ENCODE measurements at places on chromosomes 7 and 10.

DNA sequence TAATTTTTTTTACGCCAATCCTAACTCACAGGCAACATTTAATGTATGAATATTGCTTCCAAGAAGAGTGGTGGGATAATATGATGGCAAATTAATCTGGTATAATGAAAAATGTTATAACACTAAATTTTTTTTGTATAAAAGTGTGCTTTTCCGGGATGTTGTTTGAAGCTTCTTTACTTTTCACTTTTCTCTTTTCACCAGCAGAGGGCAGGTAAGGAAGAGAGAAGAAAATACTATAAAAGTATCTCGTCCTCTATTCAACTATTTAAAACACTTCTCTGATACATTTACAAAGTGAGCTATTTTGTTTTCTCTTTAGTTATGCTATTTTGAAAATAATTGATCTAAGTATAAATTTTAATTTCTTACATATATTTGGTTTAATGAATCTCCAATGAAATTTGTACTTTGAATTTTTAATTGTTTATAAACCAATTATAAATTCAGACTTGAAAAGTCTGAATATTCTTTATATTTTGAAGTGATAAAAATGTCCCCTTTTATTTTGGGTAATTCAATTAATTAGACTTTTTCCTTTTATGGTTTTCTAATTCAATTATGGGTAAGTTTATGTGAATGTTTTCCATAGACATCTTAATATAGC lies 20.7 kb upstream of the CFTR start:
- no peak for DNase-seq

DNA sequence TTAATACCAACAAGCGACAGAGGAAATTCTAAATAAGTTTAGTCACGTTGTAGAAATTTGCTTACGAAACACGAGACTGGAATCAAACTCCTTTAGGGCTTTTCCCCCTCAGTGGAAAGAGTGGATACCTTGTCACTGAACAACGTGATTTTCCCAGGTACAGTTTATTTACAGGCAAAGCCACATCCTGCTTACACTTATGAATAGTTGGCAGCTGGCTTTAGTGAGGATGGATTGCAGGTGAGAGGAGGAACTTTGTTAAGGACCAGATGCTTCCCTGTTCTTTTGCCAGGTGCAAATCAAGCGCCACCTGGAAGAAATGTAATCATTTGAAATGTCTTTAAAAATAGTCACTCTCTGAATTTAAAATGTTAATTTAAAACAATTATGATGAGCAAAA lies 282.4 kb downstream of the ADARB2 start:
- no peak for DNase-seq

DNA sequence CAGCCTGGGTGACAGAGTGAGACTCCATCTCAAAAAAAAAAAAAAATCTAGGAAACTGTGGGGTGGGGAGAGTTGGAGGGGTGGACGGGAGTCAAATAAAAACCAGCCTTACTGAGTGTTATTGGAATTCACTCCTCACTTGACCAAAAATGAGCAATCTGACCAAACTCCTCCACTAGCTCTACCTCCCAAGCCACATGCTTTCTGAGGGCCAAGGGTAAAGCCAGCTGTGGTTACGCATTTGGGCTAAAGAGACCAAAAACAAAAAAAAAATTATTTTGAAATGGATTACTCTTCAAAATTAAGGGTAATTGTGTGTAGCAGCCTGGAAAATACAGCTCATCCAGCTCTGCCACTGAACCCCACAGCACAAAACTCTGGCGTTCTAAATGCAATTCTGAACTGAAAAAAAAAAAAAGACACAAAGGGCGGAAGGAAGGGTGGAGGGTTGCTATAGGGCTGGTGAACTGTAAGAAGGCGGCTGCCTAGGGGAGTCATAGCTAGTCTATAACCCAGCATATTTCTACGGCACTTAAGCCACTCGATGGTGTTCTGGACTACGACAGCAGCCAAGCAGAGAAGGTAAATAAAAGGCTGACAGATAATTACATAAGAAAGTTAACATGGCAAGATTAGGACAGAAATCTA lies 7.8 kb downstream of the ELMO1 start:
- DNase-seq: peak; percentile 4

DNA sequence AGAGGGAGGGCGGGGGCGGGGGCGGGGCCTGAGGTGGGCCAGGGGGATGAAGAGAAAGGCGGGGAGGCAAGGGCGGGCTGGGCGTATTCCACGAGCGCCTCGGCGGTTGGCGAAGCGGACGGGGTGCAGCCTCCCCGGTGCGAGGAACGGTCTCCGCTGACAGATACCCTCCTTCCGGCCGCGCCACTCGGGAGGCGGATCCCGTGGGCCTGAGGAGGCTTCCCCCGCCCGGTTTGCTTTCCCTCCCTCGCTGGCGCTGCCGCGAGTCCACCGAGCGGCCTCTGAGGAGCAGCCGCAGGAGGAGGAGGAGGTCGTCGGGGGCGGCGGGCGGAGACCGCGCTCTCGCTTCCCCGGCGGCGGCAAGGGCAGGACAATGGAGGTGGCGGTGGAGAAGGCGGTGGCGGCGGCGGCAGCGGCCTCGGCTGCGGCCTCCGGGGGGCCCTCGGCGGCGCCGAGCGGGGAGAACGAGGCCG lies at the start of gene TRIM24:
Gene TRIM24, plus strand, starts transcription at position 84 of the 473 bp plus-strand sequence. Its CDS starts 290 bp downstream, at position 374.
- DNase-seq: no peak

DNA sequence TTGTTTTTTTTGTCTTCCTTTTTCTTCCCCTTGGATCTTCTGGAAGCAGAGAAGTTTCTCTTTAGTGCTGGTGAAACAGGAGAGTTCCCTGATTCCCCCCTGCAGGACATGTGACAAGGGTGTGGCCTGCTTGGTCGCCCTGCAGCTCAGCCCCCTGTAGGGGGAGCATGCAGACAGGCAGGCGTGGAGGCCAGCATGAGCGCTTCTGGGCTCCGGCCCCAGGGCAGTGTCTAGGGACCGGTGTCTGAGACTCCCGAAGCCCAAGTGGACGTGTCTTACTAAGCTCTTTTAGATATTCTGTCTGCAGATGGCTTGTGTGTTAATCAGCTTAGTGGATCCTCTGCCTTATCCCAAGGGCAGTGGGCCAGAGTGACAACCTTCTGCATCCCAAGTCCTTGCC lies 26.1 kb downstream of the PRSS58 start:
- DNase-seq: no peak

GRCh38 chr10:13956826-13957225 lies 370.1 kb downstream of the PRPF18 start:
- no peak for DNase-seq

- DNase-seq: no peak
Measured at GRCh38 chr7:15131661-15132060, 229.1 kb upstream of the DGKB start.

DNA sequence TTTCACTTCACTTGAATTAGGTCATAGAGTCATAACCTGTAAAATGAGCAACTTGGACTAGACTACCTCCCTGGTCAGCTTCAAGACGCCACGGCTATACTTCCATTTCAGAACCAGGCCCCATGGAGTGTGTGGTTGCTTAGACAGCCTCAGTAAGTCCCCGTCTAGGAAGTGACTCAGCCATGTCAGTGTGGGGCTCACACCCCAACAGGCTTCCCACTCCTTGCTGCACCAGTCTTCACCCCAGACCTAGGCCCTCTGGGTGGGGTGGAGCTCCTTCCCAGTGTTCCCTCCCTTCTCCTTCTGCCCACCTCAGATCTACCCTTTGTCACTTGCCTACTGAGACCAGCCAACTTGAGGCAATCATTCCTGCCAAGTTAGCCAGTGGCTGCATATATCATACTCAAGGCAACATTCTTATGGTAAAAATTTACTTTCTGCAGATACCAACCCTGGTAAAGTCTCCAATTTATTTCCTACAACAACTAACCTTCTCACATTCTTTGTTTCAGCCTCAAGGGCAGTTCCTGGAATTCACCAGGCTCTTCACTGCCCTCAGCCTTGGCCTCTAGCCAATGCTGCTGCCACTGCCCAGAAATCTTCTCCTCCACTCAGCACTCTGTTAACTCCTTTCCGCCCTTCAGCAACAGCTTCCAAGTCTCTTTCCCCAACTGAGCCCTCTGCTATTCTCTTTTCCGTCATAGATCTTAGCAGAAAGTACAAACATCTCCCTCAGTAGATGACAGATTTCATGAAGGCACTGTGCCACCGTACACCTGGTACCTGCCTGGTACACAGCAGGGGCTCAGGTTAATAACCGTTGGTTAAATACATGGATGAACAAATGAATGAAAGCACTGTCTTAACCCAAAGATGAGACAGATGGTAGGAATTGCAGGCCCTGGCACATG lies 31.3 kb upstream of the ZNRF2 start:
- DNase-seq: no peak

DNA sequence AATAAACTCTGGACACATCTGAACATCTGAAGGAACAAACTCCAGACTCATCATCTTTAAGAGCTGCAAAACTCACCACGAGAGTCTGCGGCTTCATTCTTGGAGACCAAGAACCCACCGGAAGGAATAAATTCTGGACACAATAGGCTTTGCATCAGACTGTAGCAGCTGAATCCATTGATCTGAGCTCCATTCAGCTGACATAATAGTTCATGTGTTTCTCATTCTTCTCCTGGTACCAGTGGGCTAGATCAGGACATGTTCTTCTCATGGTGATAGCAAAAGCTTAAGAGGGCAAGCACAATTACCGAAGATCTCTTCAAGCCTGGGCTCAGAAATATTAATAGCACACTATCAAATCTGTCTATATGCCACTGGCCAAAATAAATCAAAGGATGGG lies 20.5 kb upstream of the GNAI1 start:
- no peak for DNase-seq

DNA sequence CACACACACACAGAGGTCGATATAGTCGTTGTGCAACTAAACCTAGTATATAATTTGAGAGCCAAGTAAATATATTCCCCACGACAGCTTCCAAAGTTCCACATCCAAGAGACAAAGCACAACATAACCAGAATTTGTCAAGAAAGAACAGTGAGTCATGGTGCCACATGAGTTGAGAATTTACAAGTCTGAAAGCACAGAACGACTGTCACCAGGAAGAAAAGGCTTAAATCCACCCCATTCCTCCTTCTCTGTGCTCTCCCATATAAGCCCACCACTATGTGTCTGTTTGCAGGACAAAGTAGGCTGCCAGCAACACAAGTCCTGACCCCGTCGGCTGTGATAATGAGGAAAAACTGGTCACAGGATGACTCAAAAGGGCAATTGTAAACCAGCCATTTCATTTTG lies 32.8 kb downstream of the GSAP start:
- DNase-seq: no peak

DNA sequence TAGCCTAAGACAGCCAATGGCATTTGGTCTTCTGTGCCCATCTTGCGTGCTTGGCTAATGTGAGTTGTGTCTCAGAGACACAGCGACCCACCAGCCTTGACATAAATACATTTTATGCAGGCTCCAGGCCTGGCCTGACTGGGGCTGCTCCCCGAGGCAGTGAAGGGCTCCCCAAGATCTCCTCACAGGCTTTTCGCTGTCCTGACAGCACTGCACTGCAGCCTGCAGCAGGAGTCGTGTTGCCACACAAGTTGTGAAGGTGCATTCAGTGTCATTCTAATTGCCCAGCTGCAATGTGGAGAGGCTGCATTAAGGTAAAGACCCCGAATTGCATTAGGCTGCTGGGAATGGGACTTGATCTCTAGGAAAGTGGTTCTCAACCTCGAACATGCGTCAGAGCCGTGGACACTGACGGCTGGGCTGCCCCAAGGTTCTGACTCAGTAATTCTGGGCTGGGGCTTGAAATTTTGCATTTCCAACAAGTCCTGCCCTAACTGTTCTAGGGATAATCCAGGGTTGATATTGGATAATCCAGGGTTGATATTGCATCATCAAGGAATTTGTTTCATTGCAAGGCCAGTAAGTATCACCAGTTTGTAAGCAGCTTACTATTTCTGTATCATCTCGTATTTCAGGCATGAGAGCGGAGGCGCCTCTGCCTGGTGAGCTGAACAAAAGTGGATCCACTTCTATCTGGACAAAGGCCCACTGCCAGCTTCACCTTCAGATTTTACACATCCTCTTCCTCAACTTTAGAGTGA lies 108.7 kb upstream of the INSIG1 start:
- DNase-seq: no peak

DNA sequence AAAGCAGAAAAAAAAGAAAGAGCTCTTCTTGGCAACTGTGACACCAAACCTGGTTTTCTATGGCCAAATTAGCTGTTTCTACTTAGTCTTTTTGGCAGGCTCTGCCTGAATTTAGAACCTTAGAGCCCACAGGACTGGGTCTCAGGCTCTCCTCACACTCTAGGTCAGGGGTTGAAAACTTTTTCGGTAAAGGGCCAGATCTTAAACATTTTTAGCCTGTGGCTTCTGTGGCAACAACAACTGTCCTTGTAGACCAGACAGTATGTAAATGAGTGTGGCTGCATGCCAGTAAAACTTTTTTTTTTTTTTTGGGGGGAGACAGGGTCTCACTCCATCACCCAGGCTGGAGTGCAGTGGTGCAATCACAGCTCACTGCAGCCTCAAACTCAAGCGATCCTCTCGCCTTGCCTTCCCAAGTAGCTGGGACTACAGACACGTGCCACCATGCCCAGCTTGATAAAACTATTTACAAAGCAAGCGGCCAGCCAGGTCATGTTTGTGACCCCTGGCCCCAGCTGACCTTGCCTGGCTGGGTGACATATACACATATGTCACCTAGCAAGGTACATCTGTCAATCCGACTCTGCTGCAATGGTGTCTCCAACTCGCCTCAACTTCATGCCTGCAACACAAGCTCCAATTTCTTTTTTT lies 17.4 kb downstream of the KPNA7 start:
- no peak for DNase-seq

- DNase-seq: no peak
Measured at GRCh38 chr7:20466543-20467021, 135.9 kb downstream of the ITGB8 start.

GRCh38 chr10:123458933-123459332 lies 207.2 kb upstream of the GPR26 start:
- DNase-seq: no peak

DNA sequence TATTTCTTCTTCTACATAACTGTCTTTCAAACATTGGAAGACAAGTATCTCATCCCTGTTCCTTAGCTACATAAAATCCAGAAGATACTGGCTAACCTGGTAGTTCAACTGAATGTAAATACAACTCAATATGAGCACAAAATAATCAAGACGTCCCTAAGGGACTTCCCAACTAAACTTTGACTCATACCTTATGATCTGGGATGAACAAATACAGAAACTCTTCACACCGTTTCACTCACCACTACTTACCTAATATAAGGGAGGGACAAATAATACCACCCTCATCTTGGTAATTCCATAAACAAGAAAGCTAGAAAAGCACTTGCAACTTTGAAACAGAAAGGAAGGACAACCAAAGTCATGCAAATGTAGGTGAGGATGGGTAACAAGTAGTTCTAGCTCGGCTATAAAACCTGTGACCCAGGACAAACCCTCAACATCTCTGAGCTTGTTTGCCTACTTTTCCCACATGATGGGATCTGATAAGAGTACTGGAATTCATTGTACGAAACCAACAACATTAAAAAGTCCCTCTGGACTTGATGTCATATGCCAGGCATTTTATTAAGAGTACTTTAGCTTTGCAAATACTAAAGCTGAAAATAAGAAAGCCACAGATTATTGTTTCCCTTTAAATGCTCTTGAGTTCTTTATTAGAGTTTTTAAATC lies 121.9 kb downstream of the STRA8 start:
- no peak for DNase-seq

GRCh38 chr10:17222329-17222728 lies 5.7 kb upstream of the VIM start:
- DNase-seq: no peak

Data from stimulated activated naive CD4-positive, alpha-beta T cell (primary cell).